ENCODE measurements at places on chromosomes 1 and 21. TPM values are rescaled to one million over a fixed set of nuclear protein-coding genes. Genes with fewer than 3 reads are reported as not detected.

Gene ODF2L
- 87.6 TPM for total RNA-seq

Gene CLDN19
- total RNA-seq: not detected

Gene ACTA1
- not detected for total RNA-seq

Gene PLPP3
- total RNA-seq: 243 TPM

Gene WNT3A
- not detected for total RNA-seq

Gene MPC2
- 34.7 TPM for total RNA-seq

Gene CD53
- total RNA-seq: 0.29 TPM

DNA sequence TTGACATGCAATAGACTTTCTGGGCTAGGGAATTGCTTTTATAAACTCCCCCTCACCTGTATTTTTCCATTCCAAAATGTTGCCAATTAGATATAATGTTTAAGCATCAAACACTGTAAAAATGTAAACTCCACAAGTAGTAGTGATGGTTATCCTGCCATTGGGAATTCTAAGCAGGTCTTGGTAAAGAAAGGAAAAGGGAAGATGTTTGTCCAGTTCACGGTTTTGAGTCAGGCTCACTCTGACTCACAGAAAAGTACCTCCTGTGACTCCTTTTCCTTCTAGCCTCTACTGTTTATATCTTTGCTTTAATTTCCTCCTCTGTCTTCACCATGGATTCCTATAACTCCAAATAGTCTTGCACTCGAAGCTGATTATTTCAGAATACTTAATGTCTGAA is 19.0 kb upstream of the PTPN14 start:
- H3K27ac ChIP-seq: peak overlapping the region; percentile 82
- no peak for DNase-seq
- peak overlapping the region; percentile 21 for H3K4me3 ChIP-seq
- no peaks in the 10 kb centered on the region for H3K36me3 ChIP-seq
- H3K27me3 ChIP-seq: no peaks in the 10 kb centered on the region
- peaks cover 59% of the 10 kb centered on the region for H3K4me1 ChIP-seq

DNA sequence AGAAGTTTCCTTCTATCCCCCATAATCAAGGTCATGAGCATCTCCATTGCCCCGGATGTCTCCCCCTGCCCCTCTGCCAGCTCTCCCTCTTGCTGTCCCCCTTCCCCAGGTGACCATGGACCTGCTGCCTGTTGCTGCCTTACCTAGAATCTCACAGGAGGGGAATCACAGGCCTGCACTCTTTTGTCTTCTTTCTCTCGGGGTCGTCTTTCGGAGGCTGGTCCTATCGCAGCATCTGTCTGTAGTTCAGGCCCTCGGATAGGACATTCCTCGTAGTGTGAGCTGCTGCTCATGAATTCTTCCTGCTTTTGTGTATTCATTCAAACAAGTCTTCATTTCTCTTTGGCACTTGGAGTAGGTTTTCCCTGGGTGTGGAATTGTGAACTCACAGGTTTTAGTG is 39.9 kb upstream of the ACTRT2 start:
- peak; percentile 34 for DNase-seq
- H3K4me3 ChIP-seq: no peak overlapping the region
- peaks cover 5% of the 10 kb centered on the region for H3K27me3 ChIP-seq

DNA sequence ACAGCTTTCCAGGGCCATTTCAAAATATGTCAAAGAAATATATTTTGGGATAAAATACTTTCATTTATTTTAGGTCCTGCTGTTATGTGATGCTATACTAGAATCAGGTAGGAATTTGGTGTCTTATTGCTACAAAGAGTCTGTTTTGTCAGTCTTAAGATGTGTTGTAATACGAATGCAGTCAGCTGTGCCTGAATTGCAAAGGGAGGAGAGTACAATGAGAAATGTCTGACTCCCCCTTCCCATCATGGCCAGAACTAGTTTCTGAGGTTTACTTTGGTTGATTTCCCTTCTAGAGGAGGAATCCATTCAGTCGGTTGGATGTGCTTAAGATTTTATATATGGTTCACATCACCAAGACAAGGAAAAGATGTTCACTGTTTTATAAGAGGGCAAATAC is 75.7 kb upstream of the TNFSF18 start:
- no peaks in the 10 kb centered on the region for H3K36me3 ChIP-seq
- no peak for DNase-seq
- no peak overlapping the region for H3K4me3 ChIP-seq

GRCh38 chr1:203769505-203770343 is 4.7 kb downstream of the LAX1 start:
- no peak overlapping the region for H3K4me3 ChIP-seq
- no peak overlapping the region for H3K27ac ChIP-seq
- DNase-seq: peak; percentile 85
- peaks cover 2% of the 10 kb centered on the region for H3K4me1 ChIP-seq
- H3K36me3 ChIP-seq: no peaks in the 10 kb centered on the region

DNA sequence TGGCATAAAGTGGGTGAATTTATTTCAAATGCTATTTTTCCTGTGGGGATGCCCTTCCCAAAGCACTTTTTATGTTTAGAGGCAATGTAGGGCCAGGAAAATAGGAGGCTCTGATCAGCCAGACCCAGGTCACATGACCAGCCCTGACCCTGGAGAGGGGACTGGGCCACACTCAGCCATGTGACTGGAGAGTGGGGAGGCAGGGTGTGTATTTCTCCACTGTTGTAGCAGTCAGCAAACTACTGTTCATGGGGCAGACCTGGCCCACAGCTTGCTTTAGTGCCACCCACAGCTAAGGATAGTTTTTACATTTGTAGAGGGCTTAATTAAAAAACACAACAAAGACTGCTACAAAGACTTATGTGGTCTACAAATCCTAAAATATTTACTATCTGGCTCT is 153.8 kb downstream of the ACTL8 start:
- no peak overlapping the region for H3K4me3 ChIP-seq
- DNase-seq: no peak
- H3K27ac ChIP-seq: no peak overlapping the region
- H3K27me3 ChIP-seq: peaks cover 14% of the 10 kb centered on the region

- DNase-seq: no peak
- H3K4me3 ChIP-seq: no peak overlapping the region
- no peak overlapping the region for H3K27ac ChIP-seq
Measured at GRCh38 chr21:14356746-14357145, 26.2 kb downstream of the HSPA13 start.

DNA sequence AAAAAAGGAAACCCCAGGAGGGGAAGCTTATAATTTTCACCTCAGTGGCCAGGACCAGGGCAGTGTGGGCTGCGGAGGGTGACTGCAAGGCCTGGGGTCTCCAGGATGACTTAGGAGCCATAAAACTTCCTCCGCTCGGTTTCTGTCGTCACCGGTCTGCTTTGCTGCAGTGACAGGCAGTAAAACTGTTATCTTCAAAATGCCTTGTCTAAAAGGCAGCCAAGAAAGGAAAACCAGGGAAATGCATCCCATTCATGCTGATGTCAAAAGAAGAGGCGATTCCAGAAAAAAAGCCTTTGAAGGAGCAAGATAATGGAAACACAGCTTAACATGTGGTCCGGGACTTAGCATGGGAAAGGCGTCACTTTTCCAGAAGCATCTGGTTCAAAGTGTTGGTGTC is 42.0 kb downstream of the COL6A1 start:
- H3K36me3 ChIP-seq: no peaks in the 10 kb centered on the region
- no peaks in the 10 kb centered on the region for H3K27me3 ChIP-seq

DNA sequence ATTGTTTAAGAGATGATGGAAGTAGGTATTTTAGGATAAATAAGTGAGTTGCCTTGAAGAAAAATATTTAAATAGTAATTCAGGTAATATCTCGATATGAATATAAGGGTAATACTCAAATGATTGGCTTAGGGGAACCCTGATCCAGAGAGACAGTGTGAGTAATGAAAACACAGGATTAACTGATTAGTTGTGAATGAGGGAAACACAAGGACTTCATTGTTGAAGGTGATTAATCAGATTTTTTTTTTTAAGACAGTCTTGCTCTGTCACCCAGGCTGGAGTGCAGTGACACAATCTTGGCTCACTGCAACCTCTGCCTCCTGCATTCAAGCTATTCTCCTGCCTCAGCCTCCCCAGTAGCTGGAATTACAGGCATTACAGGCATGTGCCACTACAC is 12.7 kb downstream of the SLC25A33 start:
- no peaks in the 10 kb centered on the region for H3K27me3 ChIP-seq
- H3K4me3 ChIP-seq: no peak overlapping the region
- no peak for DNase-seq
- H3K36me3 ChIP-seq: peaks cover 16% of the 10 kb centered on the region
- H3K4me1 ChIP-seq: peaks cover 5% of the 10 kb centered on the region

GRCh38 chr1:59523745-59524450 is 227.0 kb downstream of the FGGY start:
- no peaks in the 10 kb centered on the region for H3K36me3 ChIP-seq
- no peak overlapping the region for H3K4me3 ChIP-seq
- H3K27ac ChIP-seq: no peak overlapping the region
- peaks cover 20% of the 10 kb centered on the region for H3K4me1 ChIP-seq
- H3K27me3 ChIP-seq: no peaks in the 10 kb centered on the region

GRCh38 chr1:228956864-228957263 is 221.6 kb downstream of the RHOU start:
- no peaks in the 10 kb centered on the region for H3K27me3 ChIP-seq
- H3K27ac ChIP-seq: no peak overlapping the region
- H3K4me3 ChIP-seq: no peak overlapping the region
- H3K36me3 ChIP-seq: no peaks in the 10 kb centered on the region
- DNase-seq: no peak
- H3K4me1 ChIP-seq: no peaks in the 10 kb centered on the region

GRCh38 chr1:164559342-164560051 is 513 bp downstream of the PBX1 start:
- no peak overlapping the region for H3K27ac ChIP-seq
- peaks cover 3% of the 10 kb centered on the region for H3K27me3 ChIP-seq
- peak; percentile 36 for DNase-seq
- no peaks in the 10 kb centered on the region for H3K4me1 ChIP-seq
- H3K36me3 ChIP-seq: no peaks in the 10 kb centered on the region

DNA sequence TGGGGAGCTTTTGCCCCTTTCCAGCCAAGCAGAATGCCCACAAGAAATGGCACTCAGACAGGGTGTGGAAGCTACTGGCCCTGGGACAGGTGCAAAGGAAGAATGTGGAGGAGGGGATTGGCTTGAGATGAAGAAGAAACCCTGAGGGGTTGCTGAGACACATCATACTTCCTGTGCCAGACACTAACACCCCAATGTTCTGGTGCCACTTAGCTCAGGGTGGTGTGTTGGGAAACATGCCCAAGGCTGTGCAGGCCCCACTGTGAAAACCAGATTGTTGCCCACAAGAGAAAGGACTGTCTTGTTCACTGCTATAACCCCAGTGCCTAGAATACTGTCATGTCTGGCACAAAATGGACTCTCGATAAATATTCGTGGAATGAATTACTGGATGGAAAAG is 9.9 kb upstream of the PAQR6 start:
- H3K4me3 ChIP-seq: no peak overlapping the region
- H3K27ac ChIP-seq: no peak overlapping the region
- peaks cover 5% of the 10 kb centered on the region for H3K4me1 ChIP-seq
- peaks cover 88% of the 10 kb centered on the region for H3K36me3 ChIP-seq

DNA sequence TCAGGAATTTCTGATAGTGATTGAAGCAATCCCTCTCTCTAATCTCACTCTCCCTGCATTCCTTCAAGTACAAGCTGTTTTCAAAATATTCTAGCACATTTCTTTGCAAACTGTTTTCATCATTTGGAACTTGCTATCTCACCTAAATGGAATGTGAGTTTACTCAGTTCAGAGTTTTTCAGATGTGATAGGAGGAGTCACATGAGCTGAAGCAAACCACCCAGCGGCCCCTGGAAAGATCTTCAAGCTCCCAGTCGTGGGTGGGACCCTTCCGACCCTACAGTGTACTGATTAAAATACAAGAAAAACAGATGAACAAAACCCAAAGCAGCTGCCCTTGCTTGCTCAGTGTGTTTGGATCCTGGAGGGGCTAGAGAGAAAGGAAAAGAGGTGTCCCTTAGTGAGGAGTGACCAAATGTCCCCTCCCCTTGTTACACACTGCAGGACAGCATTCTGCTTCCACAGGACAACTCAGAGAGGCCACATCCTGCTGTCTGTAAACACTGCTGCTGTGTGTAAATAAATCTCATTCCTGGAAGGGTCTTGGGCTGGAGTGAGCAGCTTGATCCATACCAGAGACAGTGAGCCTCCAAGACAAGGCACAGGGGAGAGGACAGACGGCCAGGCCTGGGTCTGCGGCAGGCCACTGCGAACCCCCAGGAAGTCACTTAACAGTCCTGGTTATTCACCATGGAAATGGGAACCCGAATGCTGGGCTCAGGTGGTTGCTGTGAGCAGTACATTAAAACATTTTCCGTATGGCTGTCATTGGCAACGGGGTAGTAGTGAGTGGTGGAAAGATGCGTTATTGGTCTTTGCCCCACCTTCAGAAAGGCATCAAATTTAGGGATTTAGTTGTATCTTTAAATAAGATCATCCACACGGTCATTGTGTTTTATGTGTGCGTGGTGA is 229.2 kb downstream of the RHOU start:
- no peaks in the 10 kb centered on the region for H3K36me3 ChIP-seq
- no peaks in the 10 kb centered on the region for H3K27me3 ChIP-seq
- H3K27ac ChIP-seq: no peak overlapping the region

- H3K27ac ChIP-seq: no peak overlapping the region
- no peak overlapping the region for H3K4me3 ChIP-seq
- no peaks in the 10 kb centered on the region for H3K27me3 ChIP-seq
- DNase-seq: no peak
Measured at GRCh38 chr1:26761217-26761616, 26.5 kb upstream of the PIGV start.

DNA sequence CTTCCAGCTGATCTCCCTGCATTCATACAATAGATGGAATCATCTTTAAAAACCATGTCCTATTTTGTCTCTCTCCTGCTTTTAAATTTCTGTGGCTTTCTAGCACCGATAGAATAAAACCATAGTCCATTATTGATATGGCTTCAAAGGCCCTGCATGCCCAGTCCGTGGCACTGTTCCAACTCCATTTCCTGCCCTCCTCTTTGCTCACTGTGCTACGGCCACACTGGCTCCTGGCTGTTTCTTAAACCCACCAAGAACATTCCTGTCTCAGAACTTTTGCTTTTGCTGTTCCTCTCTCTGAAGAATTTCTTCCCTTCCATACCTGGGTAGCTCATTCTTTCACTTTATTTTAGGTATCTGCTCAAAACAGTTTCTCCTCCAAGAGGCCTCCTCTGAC is 7.2 kb downstream of the SLAMF1 start:
- H3K27me3 ChIP-seq: no peaks in the 10 kb centered on the region
- H3K4me1 ChIP-seq: no peaks in the 10 kb centered on the region
- H3K36me3 ChIP-seq: no peaks in the 10 kb centered on the region

- H3K27ac ChIP-seq: no peak overlapping the region
- no peak overlapping the region for H3K4me3 ChIP-seq
- no peaks in the 10 kb centered on the region for H3K36me3 ChIP-seq
- no peaks in the 10 kb centered on the region for H3K27me3 ChIP-seq
Measured at GRCh38 chr1:164361927-164362326, 197.1 kb upstream of the PBX1 start.

DNA sequence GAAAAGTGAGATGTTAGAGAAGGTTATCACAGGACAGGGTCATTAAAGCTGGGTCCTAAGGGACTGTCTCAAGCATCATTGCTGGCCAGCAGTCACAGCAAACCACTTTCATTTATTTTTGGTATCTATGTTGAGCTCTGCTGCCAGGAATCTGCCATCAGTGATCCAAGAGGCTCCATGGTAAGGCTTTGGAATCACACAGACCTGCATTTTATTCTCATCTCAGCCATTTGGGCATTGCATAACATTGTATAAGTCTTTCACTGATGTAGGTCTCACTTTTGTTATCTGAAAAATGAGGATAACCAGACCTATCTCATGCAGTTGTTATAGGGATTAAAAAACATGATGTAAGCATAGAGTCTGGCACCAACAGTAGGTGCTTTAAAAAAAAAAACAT is 77.5 kb downstream of the OMA1 start:
- no peaks in the 10 kb centered on the region for H3K27me3 ChIP-seq
- H3K4me3 ChIP-seq: no peak overlapping the region
- DNase-seq: no peak
- no peak overlapping the region for H3K27ac ChIP-seq
- no peaks in the 10 kb centered on the region for H3K36me3 ChIP-seq
